ENCODE measurements at places on chromosomes 3 and 15.

DNA sequence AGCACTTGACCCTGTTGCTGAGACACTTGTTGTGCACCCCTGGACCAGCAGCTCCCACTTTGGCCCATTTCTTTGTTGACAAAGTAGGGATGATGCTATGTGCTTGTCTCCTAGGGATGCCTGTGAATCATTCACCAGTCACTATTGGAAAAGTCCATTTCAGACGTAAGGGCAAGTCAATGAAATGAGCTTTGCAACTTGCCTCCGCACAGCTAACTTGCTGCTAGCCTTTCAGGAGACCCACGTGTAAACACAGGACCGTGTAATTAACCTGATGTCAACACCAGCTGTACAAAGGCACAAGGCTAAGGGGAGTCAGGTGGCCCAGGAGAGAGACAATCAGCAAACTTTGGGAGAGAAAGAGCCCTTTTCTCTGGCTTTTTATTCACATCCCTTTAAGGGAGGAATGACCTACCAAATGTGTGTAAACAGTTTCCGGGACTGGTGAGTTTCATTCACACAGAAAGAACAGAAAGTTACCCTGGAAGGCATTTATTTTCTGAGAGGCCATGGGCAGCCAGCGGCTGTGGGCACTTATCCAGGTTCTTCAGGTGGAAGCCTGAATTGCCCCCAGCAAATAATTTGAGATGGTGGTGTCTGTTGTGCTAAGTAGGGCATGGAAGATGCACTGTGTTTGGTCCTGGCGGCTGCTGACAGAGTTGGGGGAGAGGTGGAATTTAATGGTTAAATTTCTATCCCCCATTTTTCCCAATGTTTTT, 54.0 kb downstream of the TIPARP start:
- DNase-seq = no peak

DNA sequence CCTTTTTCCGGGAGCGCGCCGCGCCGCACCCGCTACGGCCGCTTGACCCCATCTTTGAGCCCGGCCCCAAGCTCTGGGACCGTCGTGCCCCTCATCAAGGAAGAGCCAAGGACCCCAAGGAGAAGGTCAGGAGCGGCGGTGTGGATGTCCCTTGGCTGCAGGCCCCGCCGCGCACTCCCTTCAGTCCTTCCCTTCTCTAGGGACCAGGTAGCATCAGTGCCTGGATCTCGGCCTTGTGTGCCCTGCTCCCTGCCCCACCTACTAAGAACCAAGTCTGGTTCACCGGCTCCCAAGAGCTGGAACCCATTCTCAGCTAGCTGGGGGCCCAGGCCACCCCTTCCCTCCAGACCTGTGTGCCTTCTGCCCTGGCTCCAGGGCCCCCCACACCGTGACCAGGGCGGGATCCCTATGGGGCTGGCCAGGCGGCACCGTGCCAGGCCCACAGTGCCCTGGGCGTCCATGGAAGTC, 69.3 kb upstream of the CGNL1 start:
- DNase-seq = no peak

DNA sequence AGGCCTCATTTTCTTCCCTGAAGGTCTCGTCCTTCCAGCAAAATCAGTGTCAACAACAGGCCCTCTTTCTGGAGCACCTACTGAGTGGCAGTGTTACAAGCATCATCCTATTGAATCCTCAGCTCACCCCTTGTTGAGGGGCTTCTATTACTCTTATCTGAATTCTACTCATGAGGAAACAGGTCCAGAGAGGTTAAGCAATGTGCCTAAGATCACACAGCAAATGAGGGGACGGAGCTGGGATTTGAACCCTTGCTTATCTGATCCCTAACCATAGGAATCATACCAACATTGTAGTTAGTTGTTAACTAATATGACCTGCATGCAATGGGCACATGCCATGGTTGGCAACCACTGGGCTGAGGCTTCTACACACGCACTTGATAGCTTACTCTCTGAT, 63.0 kb downstream of the SLC6A6 start:
- no peak for DNase-seq

GRCh38 chr3:119662604-119663373, 2.4 kb upstream of the POPDC2 start:
- no peak for DNase-seq

GRCh38 chr3:56369914-56370313, 98.4 kb downstream of the ERC2 start:
- no peak for DNase-seq

DNA sequence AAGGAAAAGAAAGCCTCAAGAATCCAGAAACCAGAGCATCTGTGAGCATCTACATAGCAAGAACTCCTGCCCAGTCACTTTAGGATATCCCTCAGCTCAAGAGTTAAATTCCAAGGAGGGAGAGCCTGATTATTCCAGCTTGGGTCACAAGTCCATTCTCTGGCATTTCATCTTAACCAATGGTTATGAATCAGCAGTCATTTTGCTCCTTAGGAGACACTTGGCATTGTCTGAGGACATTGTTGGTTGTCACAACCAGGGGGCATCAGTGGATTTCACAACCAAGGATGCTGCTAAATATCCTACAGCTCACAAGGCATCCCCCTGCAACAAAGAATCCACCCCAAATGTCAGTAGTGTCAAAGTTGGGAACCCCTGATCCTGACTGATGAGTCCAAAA, 51.0 kb upstream of the LMCD1 start:
- no peak for DNase-seq

DNA sequence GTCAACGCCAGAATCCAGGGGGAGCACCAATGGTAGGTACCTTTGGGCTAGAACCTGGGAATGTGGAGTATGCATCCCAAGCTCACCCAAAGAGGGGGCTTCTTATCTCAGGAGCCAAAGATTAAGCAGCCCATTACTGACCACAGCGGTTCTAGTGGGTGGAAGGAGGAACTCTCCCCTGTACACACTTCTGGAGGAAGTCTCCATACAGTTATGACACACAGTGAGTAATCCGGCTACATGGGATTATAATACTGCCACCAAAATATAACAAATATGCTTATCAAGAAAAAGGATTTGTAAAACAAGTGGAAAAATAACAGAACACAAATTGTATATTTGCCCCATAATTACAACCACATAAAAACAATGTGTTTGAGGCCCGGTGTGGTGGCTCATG, 8.4 kb downstream of the MYO1E start:
- no peak for DNase-seq

DNA sequence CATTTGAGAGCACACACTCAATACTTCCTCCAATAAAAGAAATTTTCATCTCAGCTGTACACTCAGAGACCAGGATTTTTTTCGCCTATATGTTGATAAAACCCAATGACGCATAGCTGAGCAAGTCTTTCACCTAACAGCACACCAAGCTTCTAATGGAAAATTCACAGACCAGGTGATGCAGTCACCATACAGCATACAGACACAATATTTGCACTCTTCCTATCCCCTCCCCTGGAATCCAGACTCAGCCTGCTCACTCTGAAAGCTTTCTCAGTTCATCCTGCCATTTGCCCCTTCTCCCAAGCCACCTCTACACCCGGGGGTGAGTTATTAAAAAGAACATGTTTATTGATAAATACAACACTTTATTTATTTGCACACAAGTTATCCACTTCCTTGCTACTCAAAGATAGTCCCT, 1.7 kb downstream of the TBC1D5 start:
- DNase-seq = peak; percentile 43

DNA sequence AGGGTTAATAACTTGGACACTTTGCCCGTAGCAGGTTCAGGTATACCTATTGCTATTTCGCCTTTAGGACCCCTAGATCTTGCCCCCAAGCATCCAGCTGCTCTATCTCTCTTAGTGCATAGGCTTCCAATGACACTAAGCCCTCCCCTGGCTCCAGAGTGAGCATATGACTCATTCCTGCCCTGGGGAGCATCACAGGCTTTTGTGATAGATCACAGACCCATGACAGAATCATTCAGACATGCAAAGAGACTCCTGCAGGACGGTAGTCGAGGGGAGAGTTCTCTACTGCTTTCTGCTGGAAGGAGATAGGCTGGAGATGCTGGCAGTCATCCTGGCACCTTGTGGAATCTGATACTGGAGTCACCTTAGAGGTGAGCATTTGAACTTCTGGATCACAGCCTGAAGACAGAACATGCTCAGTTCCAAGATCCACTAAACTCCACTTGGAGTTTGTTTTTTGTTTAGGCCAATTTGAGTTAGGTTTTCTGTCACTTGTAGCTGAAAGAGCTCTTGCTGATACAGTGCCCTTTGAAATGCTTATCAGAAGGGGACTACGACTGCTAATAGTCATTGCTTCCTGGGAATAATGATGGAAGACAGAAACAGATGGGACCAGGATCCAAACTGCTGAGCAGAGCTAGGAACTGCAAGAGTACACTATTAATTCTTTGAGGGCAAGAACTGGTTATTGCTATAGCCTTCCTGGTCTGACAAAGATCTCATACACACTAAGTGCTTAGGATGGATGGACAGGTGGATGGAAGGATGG, 11.0 kb downstream of the LYSMD2 start:
- DNase-seq = peak; percentile 53

DNA sequence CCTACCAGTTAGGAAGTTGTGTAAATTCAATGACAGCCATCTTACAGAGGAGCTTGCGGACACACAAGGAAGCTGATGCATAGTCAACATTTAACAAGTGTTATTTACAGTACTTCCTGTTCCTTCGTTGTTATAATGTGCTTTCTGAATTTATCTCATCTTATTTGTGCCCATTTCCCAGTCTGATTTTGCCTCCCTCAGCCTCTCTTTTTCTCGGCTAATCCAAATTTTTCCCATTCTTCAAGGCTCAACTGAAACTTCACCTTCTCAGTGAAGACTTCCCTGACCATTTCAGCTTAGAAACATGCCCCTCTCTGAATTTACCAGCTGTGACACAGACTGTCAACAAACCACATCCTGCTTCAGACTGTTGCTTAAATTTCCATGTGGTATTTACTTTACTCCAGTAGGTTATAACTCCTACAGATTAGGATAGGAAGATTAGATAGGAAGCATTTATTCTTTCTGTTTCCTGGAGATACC, 55.7 kb upstream of the CP start:
- DNase-seq = no peak

DNA sequence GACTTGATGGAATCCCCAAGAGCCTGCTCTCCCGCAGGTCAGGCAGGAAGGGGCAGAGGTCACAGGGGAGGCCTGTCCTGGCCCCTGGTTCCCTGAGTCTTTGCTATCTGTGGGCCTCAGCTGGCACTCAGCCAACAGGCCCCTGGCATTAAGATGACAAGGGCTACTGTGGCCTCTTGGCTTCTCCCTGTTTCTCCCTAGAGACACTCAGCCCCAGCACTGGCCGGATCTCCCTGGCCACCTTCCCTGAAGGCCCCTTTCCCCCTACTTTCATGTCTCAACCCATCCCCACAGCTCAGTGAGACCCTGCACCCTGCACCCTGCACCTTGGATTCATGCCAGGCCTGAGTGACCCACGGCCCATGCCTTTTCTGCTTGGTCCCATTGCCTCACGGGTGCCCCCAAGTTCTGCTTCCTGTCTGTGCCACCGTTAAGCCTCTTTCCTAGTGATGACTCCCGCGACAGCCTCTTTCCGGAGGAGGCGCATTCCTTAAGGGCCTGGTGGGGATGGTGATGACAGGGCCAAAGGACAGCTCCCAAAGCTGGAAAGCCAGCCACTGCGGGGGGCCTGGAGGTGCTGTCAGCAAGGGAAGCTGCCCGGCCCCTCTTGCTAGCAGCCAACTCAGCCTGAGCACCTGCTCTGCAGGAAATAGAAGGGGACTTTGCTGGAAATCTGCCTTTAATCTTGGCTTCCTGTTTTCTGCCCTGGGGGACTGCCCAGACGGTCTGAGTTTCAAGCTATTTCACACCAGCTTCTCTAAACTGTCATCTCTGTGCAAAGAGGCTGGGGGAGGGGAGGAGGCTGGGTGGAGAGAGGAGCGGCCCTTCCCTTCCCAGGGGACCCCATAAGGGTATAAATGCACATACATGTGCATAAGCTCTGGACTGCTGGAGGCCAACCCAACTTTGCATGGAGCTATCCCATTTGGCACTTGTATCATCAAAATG, 4.8 kb upstream of the CSK start:
- DNase-seq = no peak
